ENCODE measurements at places on chromosomes 3 and 15. TPM values are rescaled to one million over a fixed set of nuclear protein-coding genes. Genes with fewer than 3 reads are reported as not detected.

GRCh38 chr3:138591392-138591791, 2.7 kb downstream of the CEP70 start:
- no peak overlapping the region for H3K27ac ChIP-seq
- no peak for DNase-seq
- H3K27me3 ChIP-seq = peaks cover 5% of the 10 kb centered on the region
- H3K36me3 ChIP-seq = no peaks in the 10 kb centered on the region
- no peak overlapping the region for H3K4me3 ChIP-seq

DNA sequence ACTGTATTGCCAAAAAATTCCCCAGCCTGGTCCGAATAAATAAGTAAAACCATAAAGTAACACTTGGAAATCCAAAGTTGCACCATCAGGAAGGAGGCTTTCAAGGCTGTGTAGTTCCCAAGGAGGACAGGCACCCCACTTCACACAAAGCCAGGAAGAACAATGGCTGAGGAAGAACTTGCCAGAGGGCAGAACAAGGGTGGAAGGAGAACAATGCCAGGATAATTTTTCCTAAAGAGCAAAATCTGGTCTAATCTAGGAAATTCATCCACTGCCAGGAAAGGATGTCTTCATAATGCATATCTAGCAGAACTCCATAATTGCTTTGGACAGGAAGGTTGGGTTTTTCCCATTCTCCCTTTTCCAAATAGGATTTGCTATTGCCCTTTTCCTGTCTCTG, 15.7 kb upstream of the ARID3B start:
- no peaks in the 10 kb centered on the region for H3K27me3 ChIP-seq
- no peak overlapping the region for H3K27ac ChIP-seq
- no peaks in the 10 kb centered on the region for H3K36me3 ChIP-seq
- no peaks in the 10 kb centered on the region for H3K4me1 ChIP-seq
- no peak for DNase-seq
- no peak overlapping the region for H3K4me3 ChIP-seq

GRCh38 chr3:145719114-145719513, 441.9 kb downstream of the PLOD2 start:
- no peak for DNase-seq
- no peaks in the 10 kb centered on the region for H3K4me1 ChIP-seq
- H3K36me3 ChIP-seq = no peaks in the 10 kb centered on the region
- H3K27ac ChIP-seq = no peak overlapping the region

- DNase-seq = no peak
- no peaks in the 10 kb centered on the region for H3K36me3 ChIP-seq
- H3K4me3 ChIP-seq = no peak overlapping the region
- H3K27ac ChIP-seq = no peak overlapping the region
- no peaks in the 10 kb centered on the region for H3K4me1 ChIP-seq
These were observed 22.7 kb downstream of the ZNF860 start for GRCh38 chr3:32004113-32004765.

GRCh38 chr15:39976291-39977274, 42.7 kb downstream of the EIF2AK4 start:
- no peaks in the 10 kb centered on the region for H3K27me3 ChIP-seq
- H3K4me3 ChIP-seq = peak overlapping the region; percentile 26
- H3K4me1 ChIP-seq = no peaks in the 10 kb centered on the region
- DNase-seq = no peak
- H3K36me3 ChIP-seq = peaks cover 53% of the 10 kb centered on the region

- no peak for DNase-seq
- no peaks in the 10 kb centered on the region for H3K4me1 ChIP-seq
- no peak overlapping the region for H3K4me3 ChIP-seq
- peaks cover 4% of the 10 kb centered on the region for H3K27me3 ChIP-seq
- no peak overlapping the region for H3K27ac ChIP-seq
These were observed 25.1 kb downstream of the SOX14 start for GRCh38 chr3:137789236-137789635.

- no peak for DNase-seq
- no peaks in the 10 kb centered on the region for H3K36me3 ChIP-seq
- no peaks in the 10 kb centered on the region for H3K4me1 ChIP-seq
- H3K4me3 ChIP-seq = no peak overlapping the region
- no peaks in the 10 kb centered on the region for H3K27me3 ChIP-seq
These were observed 55.5 kb upstream of the AGTR1 start for GRCh38 chr3:148642214-148642613.

- H3K27me3 ChIP-seq = no peaks in the 10 kb centered on the region
- H3K36me3 ChIP-seq = no peaks in the 10 kb centered on the region
- no peak for DNase-seq
- H3K27ac ChIP-seq = no peak overlapping the region
- H3K4me3 ChIP-seq = no peak overlapping the region
- peaks cover 16% of the 10 kb centered on the region for H3K4me1 ChIP-seq
These were observed 3.3 kb upstream of the IL17RC start for GRCh38 chr3:9913601-9914000.

DNA sequence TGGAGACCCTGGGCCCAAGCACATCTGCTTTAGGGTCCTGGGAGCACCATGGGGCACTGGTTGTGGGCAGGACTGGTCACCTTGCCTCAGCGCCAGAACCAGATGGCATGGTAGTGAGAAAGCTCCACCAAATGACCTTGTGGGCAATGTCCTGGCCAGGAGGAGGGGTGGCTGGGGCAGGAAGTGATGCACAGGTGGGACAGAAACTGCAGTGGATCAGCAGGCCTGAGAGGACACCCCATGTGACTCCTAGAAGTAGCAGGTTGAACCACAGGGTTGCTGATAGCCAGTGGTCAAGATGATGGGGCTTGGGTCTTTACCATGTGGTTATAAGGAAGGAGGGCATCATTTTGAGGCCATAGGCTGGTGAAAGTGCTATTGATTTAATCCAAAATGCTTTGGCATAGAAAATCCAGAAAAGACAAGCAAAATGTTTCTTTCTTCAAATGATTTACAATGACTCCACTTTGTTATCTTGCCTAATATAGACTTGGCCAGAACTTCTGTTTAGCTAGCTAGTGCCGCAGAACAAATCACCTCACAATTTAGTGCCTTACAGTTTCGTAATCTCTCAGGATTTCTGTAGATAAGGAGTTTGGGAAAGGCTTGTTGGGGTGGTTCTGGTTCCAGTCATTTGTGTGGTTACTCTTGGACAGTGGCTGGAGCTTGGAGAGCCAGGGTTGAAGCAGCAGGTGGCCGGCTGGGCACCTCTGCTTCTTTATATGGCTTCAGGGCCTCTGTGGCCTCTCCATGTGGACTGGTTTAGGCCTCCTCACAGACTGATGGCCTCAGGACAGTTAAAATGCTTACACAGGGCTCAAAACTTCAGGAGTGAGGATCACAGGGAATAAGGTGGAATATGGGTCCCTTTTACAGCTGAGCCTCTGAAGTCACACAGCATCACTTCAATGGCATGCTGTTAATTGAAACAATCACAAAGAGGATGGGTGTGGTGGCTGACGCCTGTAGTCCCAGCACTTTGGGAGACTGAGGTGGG, 27.5 kb downstream of the TMEM158 start:
- H3K27me3 ChIP-seq = peaks cover 4% of the 10 kb centered on the region
- no peak overlapping the region for H3K27ac ChIP-seq
- no peaks in the 10 kb centered on the region for H3K4me1 ChIP-seq
- no peaks in the 10 kb centered on the region for H3K36me3 ChIP-seq
- H3K4me3 ChIP-seq = no peak overlapping the region

- H3K27ac ChIP-seq = no peak overlapping the region
- H3K36me3 ChIP-seq = no peaks in the 10 kb centered on the region
- no peak overlapping the region for H3K4me3 ChIP-seq
- no peak for DNase-seq
- H3K4me1 ChIP-seq = no peaks in the 10 kb centered on the region
These were observed 355.4 kb downstream of the OTOL1 start for GRCh38 chr3:161851941-161852566.

- no peak overlapping the region for H3K4me3 ChIP-seq
- H3K36me3 ChIP-seq = peaks cover 17% of the 10 kb centered on the region
- H3K4me1 ChIP-seq = no peaks in the 10 kb centered on the region
- no peak for DNase-seq
These were observed 41.5 kb downstream of the TLE3 start for GRCh38 chr15:70056091-70056680.

- H3K27me3 ChIP-seq = no peaks in the 10 kb centered on the region
- peaks cover 4% of the 10 kb centered on the region for H3K4me1 ChIP-seq
- DNase-seq = no peak
- peaks cover 62% of the 10 kb centered on the region for H3K36me3 ChIP-seq
- H3K4me3 ChIP-seq = no peak overlapping the region
These were observed 235.8 kb downstream of the SUCLG2 start for GRCh38 chr3:67418426-67419217.

VIPR1 gene
- 0.30 TPM for polyA plus RNA-seq

MYZAP gene
- 0.52 TPM for polyA plus RNA-seq

Measured in immature natural killer cell (primary cell).